ENCODE measurements at places on chromosomes 12 and 14. TPM values are rescaled to one million over a fixed set of nuclear protein-coding genes. Genes with fewer than 3 reads are reported as not detected.

NGB gene
- total RNA-seq: not detected

TMEM63C gene
- total RNA-seq: 1.1 TPM

SOAT2 gene
- not detected for total RNA-seq

- no peak for DNase-seq
Measured at GRCh38 chr12:73665193-73665592, 872.4 kb upstream of the ATXN7L3B start.

DNA sequence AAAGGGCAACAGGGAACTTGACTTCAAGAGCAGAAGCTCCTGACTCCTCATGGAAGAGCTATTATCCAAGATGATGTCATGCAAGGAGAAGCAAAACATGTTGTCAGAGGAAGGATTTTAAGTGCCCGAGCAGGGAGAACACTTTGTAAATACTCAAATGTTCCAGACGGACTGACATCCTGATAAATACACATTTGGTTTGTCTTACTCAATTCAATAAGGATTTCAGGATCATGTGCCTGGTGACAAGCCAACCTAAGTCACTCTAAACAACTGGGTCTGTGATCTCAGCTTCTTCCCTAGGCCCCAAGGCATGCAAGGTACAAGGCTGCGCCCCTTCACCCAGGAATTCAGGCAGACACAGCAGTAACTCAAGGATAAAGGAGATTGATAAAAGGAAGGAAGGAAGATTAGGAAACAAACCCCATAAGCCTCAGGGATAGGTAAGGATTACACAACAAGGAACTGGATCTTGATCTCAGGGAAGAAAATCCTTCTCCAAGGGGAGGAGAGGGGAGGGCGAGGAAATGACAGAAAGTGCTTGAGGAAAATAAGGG is 26.8 kb upstream of the CEBPE start:
- DNase-seq: no peak

DNA sequence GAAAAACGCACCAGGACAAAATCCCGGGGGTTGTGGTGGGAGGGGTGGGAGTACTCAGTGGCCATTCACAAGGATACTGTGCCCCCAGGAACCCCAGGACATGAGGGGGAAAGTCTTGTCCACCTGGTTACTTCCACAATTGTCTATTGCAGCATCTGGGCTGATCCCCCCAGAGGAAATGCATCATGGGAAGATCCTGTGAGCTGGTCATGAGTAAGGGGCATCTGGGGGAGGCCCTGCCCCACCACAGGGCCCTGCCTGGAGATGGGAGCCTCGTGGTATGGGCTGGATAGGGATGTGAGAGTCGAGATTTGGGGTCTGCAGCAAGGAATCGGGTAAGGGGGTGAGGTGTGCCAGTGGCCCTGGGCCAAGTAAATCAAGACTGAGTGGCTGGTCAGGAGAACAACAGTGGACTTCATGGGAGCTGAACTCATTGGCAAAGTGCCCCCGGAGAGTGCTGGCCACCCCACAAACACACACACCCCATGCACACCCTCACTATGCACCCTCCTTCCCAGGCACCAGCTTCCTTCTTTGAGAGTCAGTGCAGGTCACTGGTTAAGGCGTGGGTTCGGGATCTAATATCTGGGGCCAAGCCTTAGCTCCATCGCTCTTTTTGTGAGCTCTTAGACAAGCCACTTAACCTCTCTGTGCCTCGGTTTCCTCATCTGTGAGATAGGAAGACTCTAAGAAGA is 3.0 kb upstream of the SERPINA1 start:
- no peak for DNase-seq

DNA sequence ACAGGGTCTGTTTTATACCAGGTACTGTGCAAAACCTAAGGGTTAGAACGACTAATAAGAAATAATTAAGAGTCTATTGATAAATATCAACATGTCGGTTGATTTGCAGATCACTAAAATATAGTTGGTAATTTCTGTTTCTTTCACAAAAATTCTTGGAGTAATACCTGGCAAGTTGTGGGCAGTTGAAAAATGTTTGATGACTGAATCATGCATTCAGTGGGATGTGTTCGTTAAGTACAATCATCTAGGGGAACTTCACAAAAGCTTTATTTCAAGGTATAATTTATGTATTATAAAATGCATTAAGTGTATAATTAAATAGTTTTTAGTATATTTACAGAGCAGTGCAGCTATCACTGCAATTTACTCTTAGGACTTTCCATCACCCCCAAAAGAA is 120.0 kb downstream of the KCNA5 start:
- no peak for DNase-seq

DNA sequence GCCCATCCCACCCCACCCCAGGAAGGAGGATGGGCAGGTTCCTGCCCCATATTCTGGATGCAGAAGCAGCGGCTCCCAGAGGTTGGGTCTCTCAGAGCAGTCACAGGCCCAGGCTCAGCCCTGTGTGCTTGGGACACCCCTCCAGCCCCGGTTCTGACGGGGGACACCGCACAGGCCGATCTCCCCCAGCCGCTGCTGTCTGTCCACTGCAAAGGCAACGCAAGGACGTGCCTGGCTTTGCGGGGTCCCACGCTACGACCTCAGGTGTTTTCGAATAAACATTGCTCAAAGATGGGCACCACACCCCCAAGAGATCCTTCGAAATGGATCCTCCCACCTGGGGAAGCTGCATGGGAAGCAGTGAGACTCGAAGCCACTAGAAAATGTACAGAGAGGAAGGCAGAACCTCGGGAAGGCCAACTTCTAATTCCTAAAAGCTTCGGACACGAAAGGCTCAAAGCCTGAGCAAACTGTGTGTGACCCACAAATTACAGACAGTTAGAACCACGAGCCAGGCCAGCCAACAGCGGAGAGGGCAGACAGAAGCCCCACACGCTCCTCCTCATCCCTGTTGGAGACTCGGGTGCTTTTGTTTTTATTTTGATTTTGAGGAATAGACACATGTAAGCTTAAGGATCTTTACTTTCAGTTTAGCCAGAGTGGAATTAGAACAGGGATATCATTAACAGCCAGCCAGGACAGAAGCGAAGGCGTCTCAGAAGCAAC is 10.8 kb downstream of the C14orf180 start:
- no peak for DNase-seq

- no peak for DNase-seq
Measured at GRCh38 chr12:100993916-100994450, 199.4 kb downstream of the ANO4 start.
